Hematopoietic multipotent progenitor cell treated with erythropoietin and hydrocortisone succinate and interleukin-3 and kit ligand, for 8 days (in vitro differentiated cells): ENCODE measurements at places on chromosomes 16 and 17.

DNA sequence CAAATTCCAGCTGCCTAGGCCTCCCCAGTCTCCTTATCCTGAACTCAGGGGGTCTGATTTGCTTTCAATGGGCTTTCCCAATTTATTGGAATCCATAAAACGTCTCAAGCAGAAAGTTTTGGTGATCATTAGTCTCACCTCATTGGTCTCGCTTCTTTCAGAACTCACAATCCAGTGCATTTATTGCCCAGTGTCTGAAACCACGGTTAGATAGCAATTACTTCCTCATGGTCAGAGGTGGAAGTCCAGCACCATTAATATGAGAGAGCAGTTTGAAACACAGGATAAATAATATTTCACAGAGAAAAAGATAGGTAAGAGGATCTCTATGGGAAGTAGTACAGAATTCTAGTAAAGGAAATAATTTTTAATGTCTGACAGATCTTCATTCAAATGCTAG lies 128.7 kb downstream of the TOX3 start:
- DNase-seq, result no peak

DNA sequence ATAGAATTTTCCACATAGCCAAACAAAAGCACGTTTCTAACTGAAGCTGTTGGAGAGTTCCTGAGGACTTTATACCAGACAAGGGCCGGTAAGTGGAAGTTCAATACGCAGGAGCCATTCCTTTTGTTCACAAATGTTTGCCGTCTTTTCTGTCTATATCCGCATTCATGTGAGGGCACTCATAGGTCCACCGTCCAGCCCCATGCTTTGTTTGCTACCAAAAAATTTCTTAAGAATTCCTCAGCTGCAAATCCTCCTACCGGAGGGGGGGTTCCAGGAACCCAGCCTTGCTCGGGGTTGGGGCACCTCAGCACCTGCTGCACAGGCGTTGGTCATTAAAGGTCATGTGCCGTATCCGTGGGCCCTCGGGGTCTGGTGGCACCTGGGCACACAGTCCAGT lies 276.8 kb downstream of the SEC14L1 start:
- no peak for DNase-seq

- DNase-seq, result no peak
These were observed 39.4 kb downstream of the LAT start for GRCh38 chr16:29024278-29024677.

- DNase-seq, result no peak
These were observed 62.8 kb upstream of the GCSH start for GRCh38 chr16:81158964-81159363.

DNA sequence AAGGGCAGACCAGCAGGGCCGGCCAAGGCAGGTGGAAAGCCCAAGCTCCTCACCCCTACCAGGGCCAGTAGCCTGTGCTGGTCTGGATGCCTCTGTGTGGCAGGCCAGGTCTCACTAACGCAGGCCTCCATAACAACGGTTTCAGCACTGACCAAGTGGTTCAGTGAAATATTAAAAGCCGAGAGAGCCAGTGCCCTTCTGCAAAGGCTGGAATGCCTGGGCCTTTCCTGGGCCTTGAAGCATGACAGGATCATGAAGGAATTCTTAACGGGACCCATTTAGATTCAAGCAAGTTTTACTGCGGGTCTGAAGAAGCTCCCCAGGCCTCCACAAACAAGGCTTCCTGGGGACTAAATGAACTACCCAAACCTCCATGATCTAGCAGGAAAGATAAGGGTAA lies 16.3 kb downstream of the ADAD2 start:
- no peak for DNase-seq

DNA sequence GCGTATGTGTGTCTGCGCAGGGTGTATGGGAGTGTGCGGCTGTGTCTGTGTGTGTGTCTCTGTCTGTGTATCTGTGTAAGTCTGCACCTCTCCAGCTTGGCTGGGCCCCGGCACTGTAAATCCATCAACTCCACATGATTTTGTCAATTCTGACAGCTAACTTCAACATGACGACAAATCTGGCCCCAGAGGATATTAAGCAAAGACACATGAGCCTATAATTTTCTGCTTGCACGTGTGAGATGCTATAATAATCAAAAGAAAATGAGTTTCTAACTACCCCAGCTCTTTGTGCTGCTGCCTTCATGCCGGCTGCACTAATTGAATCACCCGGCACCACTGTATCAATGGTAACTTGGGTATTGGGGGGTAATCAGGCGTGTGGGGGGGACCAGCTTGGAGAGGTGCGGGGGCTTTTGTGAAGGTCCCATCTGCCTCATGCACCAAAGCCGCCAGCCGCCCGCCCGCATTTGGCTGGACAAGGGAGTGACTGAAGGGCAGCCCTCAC lies 57.6 kb upstream of the LHX1 start:
- DNase-seq, result no peak

DNA sequence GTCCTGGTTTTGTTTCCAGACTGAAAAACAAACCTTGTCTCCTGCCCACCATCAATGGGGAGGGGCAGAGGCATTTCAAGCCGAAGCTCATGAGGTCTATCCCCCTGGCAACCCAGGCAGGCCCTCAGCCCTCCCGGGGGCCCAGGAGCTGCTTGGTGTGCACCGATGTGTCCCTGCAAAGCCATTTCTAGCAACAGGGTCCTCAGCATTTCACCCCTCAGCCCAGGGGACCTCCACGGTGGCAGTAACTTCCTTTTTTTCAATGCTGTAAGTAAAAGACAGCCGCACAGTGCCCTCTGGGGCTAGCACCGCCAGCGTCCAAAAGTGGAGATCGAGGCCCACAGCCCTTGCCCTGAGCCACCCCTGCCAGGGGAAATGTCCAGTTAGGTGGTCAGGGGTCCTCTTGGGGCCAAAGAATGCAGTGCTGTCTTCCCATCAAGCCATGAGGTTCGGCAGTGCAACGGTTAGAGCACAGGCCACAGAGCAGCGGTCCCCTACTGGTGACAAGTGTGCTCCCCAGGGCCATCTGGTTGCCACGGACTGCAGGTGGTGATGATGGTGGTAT lies 79.9 kb downstream of the LITAF start:
- no peak for DNase-seq

- no peak for DNase-seq
These were observed 4.1 kb downstream of the HS3ST3B1 start for GRCh38 chr17:14304773-14305517.
